WTC11 (cell line): ENCODE measurements at places on chromosomes 5 and 9.

DNA sequence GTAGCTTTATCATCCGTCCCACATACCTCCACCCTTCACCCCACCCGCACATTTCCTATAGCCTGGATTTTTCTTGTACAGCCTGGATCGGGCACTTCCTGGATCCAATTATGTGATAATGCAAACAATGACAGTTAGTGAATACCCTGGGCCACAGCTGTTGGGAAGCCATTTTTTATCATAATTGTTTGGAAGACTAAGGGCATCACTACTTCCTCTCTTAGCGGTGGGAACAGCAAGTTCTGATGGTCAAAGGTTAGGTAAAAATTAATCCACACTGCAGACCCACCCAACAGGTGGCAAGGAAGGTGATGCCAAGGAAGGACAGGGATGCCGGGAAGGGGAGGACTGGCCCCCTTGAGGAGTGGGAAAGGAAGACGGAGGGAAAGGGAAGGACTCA, 183.7 kb downstream of the SAXO1 start:
- no peak for DNase-seq

DNA sequence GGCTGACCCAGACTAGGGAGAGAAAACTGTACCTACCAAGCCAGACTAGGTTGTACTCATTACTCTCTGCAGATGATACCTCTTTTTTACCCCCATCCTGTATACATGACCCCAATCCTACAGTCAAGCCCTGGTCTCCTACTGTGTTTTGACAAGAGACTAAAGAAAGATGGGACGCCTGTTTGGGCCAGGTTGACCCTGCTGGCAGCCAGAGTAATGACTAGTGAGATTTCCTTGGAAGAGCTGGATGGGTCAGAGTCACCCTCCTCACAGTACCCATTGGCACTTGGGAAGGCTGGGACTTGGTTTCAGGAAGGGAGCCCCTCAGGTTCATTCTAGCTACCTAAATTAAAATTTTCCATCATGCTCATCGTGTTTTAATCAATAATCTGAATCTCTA, 89.7 kb upstream of the NR4A3 start:
- DNase-seq = no peak

- DNase-seq = peak; percentile 63
Measured at GRCh38 chr5:103562453-103563157, at the start of gene NUDT12. NUDT12 (minus strand) TSS chr5:103562789; CDS start chr5:103560248, 2,541 bp downstream.

GRCh38 chr5:1104327-1105006, 7.4 kb downstream of the SLC12A7 start:
- DNase-seq = no peak

GRCh38 chr5:39532511-39532910, 107.7 kb upstream of the DAB2 start:
- DNase-seq = no peak

- DNase-seq = no peak
Measured at GRCh38 chr9:21688108-21689102, 114.0 kb upstream of the MTAP start.

DNA sequence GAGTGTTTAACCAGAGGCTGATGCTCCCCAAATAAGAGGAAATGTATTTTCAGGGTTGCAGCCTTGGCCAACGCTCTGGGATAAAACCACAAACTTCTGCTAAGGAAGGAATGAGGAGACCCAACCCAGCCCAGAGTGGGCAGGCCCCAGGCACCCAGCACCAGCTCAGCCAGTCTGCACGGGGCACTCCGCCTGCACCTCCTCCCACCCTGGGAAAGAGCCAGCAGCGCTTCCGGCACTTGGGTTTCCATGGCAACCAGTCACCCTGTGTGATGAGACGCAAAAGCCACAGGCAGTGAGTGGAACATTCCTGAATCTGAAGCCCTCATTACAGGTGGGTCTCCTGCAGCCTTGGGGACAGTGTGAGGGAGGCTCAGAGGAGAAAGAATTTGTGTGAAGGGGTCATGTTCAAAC, 85.2 kb upstream of the ZBTB43 start:
- peak; percentile 88 for DNase-seq

- DNase-seq = no peak
Measured at GRCh38 chr5:166906991-166907713, 1384.3 kb upstream of the WWC1 start.

GRCh38 chr5:138666226-138666742, 86.9 kb upstream of the CTNNA1 start:
- no peak for DNase-seq

- no peak for DNase-seq
Measured at GRCh38 chr5:127574852-127575679, 57.6 kb downstream of the PRRC1 start.

DNA sequence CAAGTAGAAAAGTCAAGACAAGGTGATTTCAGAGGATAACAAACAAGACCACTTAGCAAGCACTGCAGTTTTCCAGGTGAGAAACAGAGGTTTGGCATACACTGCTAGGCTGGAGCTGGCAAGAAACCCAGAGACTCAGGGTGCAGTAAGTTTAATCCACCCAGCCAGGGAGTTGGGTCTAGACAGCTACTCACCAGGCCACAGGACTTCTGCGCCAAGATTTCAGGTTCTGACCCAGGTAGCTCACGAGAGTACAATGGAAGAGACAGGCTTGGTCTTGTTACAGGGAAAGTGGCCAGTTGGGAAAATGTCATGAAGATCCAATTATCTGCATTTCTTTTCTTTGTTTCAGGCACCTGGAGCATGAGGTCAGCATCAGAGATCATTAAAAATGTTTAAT, 9.8 kb downstream of the SMIM23 start:
- DNase-seq = no peak
